ENCODE measurements at places on chromosomes 6 and 20.

DNA sequence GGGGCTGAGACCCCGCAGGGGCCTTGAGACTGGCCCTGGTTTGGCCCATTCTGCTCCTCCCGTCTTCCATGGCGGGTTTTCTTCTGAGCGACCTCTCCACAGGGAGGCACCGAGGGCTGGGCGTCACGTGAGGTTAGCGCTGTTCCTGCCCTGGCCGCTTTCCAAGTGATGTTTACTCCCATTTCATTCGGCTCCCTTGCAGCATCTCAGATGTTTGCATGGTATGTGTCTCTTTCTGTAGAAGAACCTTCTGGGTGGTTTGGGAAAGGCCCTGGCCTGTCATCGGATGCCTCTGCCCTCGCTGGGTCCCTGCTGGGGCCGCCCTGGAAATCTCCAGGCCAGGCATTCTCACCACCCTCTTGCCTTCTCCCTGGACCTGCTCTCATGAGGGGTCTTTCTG is 17.3 kb downstream of the RAMACL start:
- no peak for DNase-seq

- DNase-seq: no peak
Observed at GRCh38 chr20:22495172-22495571, 89.2 kb downstream of the FOXA2 start.

DNA sequence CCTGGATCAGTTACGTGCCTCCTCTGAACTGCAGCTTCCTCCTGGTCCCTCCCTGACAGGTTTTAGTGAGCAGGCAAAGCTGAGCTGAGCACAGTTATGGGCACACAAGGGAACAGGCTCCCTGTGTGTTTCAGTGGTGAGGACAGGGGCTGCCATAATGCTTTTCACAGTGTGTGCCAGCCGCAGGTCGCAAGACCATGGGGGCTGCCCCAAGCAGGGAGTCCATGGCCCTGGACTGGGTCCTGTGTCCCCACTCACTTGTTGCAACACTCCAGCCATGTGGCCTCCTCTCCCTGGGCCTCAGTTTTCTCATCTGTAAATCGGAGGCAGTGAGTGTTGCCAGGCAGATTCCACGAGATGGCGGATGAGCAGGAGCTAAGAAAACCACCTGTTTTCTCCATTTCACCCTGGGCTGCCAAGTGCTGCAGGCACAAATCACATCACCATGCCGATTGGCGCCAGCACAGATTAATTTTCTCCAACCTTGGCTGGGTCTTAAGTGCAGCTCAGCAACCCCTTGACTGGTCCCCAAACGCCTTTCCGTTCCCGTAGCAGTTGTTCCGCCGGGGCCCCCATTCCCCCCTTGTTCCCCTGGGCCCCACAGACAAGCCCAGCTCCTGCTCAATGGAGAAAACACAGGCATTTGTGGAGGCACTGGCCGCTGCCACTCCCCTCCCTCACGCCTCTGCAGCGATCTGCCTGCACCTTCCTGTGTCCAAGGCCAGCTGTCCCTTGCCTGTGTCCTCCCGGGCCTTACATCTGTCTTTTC is 57.1 kb upstream of the NNAT start:
- DNase-seq: no peak

DNA sequence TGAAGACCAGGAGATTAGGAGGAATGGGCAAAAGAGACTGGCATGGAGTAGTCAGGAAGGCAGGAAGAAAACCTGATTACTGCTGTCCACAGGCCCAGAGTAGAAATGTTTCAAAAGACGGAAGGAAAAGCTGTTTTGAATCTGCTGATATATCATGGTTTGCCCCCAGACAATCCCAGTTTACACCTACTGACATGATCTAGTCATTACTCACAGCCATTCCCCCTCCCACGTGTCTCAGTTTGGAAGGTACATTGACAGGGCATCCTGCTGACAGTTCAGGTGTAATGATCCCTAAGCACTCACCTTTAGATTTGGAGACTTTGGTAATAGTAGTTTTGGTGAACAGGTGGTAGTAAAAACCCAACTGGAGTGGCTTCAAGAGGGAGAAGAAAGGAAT is 9.8 kb upstream of the TXNDC5 start:
- DNase-seq: no peak
